Stimulated activated CD4-positive, alpha-beta T cell treated with anti-CD3 and anti-CD28 coated beads, Interleukin-15, amount 100 ng/mL, for 48 hours (primary cell): ENCODE measurements at places on chromosomes 13 and 19.

GRCh38 chr19:29524201-29524911, 1.4 kb upstream of the VSTM2B start:
- DNase-seq: no peak

GRCh38 chr19:10422846-10423245, 2.5 kb downstream of the PDE4A start:
- DNase-seq: no peak

DNA sequence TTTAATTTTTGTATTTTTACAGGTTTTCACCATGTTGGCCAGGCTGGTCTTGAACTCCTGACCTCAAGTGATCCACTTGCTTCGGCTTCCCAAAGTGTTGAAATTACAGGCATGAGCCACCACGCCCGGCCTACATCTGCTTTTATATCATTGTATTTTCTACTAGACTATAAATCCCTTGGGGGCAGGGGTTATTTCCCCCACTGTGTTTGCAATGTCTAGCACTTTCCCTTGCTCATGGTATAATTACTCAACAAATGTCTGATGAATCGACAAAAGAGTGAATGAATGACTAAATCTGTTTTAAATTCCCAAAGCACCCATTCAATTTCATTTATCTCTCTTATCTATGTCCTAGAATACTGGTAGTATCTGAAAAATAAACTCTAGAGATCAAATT, 244.5 kb upstream of the CSNK1A1L start:
- DNase-seq: no peak

- no peak for DNase-seq
These were observed 12.8 kb upstream of the MADCAM1 start for GRCh38 chr19:483332-484072.

DNA sequence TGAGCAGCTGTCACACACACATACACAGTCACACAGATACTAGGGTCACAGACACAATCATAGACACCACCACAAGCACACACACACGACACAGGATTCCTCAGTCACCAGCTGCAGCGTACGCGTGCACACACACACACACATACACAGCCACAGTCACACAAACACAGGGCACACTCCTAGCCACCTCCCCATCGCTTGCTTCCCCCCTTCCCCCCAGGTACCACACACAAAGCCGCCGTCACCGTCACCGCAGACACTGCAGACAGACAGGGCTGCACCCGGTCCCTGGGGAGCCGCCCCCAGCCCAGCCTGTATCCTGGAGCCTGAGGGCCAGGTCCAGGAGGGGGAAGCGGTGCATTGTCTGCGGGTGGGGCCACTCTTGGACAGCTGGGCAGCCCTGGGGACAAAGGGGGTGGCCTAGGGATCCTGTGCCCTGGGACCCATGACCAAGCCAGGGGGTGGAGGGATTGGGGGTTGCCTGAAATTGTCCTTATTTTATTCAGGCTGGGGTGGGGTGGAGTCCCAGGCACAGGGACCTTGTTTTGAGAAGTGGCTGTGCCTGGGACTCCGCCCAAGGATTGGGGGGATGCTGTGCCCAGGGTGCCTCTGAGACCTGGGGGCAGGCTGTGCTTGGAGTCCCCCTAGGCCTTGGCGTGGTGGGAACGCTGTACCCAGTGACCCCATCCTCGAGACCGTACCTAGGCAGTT, 957 bp downstream of the NUMBL start:
- no peak for DNase-seq

GRCh38 chr19:35484252-35485036, 5.8 kb downstream of the KRTDAP start:
- DNase-seq: no peak

GRCh38 chr19:9966448-9966847, 30.1 kb upstream of the OLFM2 start:
- DNase-seq: no peak

- no peak for DNase-seq
These were observed 24.8 kb downstream of the MAP4K1 start for GRCh38 chr19:38592940-38593339.

GRCh38 chr13:48220981-48221685, 11.9 kb upstream of the ITM2B start:
- DNase-seq: no peak

GRCh38 chr13:58300974-58301681, 669.6 kb downstream of the PCDH17 start:
- DNase-seq: no peak

DNA sequence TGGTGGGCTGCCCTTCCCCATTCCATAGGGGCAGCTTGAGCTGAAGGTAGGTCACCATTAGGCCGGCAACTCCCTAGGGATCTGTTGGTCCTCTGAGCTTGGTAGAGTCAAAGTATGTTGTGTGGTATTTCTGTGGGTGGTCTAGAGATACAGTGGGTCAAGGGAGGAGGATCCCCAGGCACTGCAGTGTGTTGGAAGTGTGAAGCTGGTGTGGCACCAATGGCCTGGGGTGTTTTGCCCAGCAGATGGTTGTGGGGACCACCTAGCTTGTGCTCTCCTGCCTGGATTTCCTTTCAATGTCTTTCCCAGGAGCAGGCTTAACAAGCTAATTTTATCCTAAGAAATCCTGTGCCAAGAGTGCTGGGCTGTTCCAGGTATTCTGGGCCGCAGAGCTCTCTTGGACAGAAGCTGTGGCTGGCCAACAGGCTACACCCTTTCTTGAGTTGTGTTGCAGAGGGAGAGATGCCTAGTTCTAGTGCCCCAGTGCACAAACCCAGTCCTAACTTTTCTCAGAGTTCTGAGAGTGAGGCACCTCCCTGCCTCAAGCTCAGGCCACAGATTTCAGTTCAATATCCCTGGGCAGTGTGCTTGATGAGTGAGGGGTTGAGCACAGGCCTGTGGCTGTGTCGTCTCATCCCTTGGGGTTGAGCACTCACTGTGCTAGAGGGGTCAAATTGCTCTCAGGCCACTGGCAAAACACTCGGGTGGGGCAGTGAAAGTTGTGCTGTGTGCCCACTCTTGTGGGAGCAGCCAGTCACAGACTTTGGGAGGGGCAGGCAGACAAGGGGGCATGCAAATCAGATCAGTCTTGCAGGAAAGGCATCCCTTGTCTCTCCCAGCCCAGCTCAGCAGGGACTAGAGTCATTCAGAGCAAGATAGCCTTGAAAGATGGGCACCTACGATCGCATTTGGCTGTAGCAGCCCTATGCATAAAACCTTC, 1806.1 kb upstream of the MIR17HG start:
- DNase-seq: no peak

DNA sequence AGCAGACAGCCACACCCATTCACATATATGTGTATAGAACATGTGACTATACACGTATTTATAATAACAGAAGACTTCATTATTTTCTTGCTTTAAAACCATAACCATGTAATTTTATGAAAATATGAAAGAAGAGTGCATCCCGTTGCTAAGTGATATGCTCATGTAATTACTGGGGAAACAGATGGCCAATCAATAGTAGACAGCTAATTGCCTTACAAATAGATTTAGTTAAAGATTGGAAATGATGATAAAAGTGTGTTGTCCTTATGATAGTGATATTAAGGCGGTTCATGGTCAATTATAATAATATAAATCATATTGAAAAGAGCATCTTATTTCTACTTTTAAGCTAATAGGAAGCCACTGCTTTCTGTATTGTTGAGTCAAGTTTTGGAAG, 95.9 kb downstream of the RFC3 start:
- DNase-seq: no peak
